ENCODE measurements at places on chromosomes 1 and 21.

DNA sequence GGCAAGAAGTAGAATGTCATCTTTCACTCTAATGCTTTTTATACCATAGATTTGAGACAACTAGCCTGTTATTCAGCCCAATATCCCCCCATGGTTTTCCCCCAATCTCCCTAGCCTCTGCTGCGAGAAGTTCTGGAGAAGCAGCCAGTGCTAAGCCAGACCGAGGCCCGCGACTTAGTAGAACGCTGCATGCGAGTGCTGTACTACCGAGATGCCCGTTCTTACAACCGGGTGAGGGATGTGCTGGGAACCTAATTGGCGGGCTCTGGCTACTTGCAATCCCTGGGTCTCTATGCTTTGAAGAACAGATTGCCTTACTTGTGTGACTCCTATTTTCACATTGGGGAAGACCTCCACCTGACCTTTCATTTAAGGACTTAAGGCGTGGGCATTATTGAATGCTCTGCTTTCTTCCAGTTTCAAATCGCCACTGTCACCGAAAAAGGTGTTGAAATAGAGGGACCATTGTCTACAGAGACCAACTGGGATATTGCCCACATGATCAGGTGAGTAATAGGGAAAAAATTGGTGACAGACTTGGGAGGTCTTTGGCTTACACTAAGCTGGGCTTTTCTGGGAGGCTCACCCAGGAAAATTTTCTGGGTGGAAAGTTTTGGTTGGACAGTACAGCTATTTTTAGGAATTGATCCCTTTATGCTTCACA, 1.9 kb downstream of the PSMB4 start:
- DNase-seq, result no peak

- no peak for DNase-seq
These were observed 13.0 kb upstream of the PAQR6 start for GRCh38 chr1:156260896-156261295.

GRCh38 chr1:63829349-63830327, 55.8 kb downstream of the ROR1 start:
- DNase-seq, result no peak

- no peak for DNase-seq
These were observed 565 bp downstream of the WLS start for GRCh38 chr1:68231627-68232288.

DNA sequence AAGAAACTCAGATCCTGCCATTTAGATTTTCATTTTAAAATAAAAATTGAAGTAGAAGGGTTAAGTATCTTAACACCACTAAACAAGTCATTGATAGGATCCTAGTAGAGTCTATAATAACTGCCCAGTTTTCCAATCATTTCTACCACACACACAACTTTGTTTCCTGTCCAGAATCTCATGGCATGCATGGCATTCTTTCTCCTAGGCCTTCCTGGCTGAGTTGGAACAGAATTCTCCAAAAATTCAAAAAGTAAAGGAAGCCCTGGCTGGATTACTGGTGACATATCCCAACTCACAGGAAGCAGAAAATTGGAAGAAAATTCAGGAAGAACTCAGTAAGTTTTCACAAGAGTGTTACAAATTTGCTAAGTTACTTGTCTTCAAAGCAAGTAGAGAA, 111.4 kb upstream of the BMP8A start:
- DNase-seq, result no peak

GRCh38 chr21:27339902-27340301, 373.0 kb upstream of the ADAMTS5 start:
- no peak for DNase-seq

DNA sequence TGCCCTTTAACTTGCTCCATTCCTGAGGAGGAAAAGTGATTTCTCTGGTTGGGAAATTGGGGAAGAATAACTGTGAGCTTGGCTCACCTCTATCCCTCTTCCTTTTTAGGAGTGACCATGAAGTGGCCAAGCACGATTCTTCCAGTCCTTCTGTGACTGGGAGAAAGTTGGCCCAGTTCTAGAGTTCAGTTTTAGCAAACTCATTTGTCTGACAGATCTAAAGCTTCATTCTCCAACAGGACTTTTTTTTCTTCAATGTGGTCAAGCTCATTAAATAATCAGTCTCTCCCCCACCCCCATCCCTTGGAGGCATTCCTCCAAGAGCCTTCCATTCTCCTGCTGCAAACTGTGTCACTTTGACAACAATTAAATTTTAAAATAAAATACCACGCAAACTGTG, 6.4 kb upstream of the AGL start:
- no peak for DNase-seq

- no peak for DNase-seq
These were observed 34.1 kb downstream of the CDCP2 start for GRCh38 chr1:54118704-54119103.

GRCh38 chr1:53467391-53467790, 8.2 kb downstream of the DMRTB1 start:
- no peak for DNase-seq

GRCh38 chr1:112454316-112454715, 54.4 kb upstream of the WNT2B start:
- no peak for DNase-seq

DNA sequence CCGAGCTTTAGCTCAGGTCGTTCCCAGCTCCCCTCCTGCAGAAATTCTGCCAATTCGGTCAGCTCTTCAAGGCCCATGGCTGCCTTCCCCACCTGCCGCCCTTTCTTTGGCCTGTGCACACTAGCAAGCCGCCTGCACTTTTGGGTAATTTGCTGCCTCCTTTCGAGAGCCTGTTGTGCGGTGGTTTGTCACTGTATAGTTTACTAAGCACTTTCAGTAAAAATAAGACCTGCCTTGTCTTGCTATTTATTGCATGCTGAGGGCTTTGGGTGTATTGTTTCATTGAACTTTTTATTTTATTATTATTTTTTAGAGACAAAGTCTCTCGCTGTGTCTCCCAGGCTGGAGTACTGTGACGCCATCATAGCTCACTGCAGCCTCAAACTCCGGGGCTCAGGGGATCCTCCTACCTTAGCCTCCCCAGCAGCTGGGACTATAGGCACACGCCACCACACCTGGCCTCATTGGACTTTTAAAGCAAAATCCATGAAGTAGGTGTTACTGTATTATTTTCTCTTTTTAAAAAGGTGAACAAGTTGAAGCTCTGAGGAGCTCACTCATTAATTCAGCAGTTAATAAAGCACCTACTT, 1.1 kb upstream of the FABP3 start:
- DNase-seq, result no peak

- no peak for DNase-seq
These were observed 130.4 kb downstream of the AK5 start for GRCh38 chr1:77412069-77412819.

- no peak for DNase-seq
These were observed 171.1 kb upstream of the LHX8 start for GRCh38 chr1:74963120-74963519.

DNA sequence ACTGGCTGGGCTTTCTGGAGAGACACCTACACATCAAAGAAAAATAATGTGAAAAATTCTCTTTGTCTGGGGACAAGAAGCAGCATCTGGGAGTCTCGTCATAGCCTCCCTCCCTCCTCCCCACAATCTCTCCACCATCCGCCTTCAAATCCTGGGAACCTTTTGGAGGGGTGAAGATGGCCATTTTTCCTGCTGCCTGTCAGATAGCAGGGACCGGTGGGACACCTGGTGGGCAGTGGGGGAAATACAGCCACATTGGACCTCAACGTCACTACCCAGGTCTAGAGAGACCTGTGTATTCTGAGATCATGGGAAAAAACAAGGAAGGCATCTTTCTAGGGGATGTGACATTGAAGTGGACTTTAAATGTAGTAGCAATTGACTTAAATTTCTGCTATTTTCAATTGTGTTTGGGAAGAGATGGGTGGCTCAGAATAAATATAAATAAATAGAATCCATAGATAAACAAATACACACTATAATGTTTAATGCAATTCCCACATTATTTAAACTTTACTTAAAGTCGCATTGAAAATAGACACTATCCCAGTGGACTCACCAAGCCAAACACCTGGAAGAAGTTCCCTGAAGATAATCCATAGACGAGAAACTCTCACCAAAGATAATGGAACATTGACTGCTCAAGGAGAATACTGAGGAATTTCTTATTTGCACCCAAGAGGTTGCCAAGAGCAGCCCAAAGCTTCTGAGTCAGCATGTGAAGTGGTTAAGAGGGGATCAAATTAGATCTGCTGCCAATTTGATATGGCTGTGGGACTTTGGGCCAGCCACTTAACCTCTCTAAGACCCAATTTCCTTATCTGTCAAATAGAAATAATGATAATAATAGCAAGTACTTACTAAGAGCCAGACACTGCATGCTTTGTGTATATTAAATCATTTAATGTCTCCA, 147.6 kb upstream of the CAMK1G start:
- no peak for DNase-seq

GRCh38 chr1:118075116-118075515, 109.9 kb downstream of the SPAG17 start:
- DNase-seq, result no peak

GRCh38 chr1:6842301-6842700, 57.0 kb downstream of the CAMTA1 start:
- DNase-seq, result no peak

DNA sequence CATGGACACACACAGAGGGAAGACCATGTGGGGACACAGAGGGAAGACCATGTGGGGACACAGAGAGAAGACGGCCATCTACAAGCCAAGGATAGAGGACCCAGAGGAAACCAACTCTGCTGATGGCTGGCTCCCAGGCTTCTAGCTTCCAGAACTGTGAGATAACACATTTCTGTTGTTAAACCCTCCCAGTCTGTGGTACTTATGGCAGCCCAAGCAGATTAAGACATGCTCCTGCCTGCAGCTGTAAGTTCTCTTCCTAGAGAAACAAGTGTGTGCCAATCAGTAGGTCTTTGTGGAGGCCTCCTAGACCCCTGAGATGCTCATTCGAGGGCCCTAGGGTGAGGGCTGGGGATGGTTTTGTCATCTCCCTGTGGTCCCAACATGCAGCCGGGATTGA, 2.7 kb downstream of the AGT start:
- DNase-seq, result no peak

DNA sequence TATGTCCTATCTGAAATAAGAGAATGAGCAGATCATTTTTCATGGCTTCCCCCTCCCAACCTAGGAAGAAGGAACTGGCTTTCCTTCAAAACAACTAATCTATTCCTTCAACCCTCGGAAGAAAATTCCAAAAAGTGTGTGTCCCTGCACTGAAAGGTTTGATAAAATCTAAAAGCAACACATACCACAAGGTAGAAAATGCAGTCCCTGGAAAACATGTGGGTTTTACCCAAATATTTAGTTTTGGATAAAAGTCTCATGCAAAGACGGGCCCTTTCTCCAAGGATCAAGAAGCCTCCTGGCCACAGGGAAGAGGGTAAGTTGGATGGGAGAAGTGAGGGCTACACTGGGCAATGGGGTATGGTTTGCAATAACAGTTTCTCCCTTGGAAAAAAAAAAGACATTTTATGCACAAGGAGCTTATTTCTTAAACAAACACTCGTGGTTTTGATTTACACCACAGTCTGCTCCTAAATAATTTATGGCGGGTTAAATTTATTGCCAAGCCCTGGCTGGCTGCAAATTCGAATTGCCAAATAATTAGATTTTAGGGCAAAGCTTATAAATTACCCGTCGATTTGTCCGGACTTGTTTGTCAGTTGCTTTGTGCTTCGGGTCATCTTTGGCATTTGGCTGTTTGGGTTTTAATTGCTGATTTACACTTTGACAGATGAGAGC, 28.9 kb downstream of the ERI3 start:
- no peak for DNase-seq

GRCh38 chr1:102821707-102822106, 286.6 kb downstream of the COL11A1 start:
- no peak for DNase-seq

DNA sequence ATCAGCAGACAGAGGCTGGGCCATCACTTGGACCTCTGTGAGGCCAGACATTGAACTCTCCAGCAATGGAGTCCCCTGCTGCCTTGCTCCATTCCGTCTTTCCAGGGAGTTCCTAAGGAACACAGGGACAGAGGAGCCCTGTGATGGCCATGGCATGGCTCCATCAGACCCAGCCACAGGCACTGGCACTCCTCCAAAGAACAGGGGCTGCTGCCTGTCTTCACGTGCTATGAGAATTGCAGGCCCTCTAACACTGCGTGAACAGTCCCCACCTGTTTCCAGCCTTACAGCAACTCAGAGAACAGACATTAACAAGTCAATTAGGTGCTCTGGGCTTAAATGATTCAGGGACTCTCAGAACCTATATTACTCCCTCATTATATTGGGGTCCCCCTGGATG, 140.8 kb downstream of the ASTN1 start:
- DNase-seq, result no peak

DNA sequence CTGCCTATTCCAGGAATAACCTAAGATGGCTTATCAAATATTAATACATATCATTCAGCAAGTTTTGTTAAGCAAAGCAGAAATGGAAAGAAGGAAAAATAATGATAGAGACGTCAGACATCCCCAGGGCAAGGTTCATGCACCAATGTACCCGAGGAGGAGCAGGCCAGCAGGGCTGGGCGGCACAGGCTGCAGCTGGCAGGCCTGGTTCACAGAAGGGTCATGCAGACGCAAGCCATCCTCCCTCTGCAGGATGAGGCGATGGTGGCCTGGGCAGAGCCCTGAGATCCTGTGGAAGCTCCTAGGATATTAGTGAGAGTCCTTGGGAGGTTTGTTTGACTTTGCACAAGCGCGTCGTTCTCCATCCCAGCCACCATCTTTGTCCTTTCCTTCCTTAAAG, 30.0 kb downstream of the BATF3 start:
- DNase-seq, result no peak

DNA sequence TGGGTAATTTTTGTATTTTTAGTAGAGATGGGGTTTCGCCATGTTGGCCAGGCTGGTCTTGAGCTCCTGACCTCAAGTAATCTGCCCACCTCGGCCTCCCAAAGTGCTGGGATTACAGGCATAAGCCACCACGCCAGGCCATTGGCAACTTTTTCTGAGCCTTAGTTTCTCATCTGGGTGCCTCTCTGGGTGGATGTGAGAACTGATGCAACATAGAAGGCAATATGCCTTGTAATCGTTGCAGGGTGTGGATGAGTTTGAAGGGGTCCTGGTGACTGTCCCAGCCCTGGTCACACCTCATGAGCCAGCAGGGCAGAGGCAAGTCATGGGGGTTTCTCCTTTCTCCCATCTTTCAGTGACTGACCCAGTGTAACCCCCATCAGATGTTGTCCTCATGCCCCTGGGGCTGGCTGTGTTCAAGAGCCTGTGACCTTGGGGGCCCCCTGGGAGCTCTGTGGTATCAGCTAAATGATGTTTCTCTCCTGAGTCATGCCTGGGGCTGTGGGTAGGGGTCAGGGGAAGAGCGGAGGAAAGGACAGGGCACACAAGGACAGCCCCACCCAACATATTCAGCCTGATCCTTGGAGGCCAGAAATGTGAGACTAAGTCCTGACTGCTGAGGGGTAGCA, 3.6 kb downstream of the COL9A2 start:
- DNase-seq, result no peak

DNA sequence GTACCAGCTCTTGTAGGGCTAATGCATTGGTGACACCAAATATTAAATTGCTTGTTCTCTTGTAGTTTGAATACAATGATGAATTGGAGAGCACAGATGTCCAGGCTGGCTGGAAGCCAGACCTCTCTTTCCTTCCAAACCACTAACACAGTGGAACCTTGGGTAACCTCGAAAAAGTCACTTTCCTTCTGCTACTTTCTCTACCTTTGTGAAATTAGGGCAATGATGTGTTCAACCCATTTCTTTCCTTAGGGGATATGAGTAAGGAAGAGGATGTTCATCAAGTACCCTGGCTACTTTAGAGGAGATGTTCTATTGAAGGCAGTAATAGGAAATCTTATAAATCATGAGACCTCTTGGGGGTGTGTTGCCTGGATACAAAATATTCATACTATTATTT, 55.7 kb downstream of the XCL2 start:
- DNase-seq, result peak; percentile 45

GRCh38 chr1:231073331-231073730, 33.3 kb upstream of the FAM89A start:
- no peak for DNase-seq
